ENCODE measurements at places on chromosomes 13 and 19. TPM values are rescaled to one million over a fixed set of nuclear protein-coding genes. Genes with fewer than 3 reads are reported as not detected.

- DNase-seq = no peak
These were observed 1.2 kb downstream of the CNN2 start for GRCh38 chr19:1027650-1028061.

GRCh38 chr19:12695096-12695495 is 1.3 kb downstream of the FBXW9 start:
- no peak for DNase-seq

DNA sequence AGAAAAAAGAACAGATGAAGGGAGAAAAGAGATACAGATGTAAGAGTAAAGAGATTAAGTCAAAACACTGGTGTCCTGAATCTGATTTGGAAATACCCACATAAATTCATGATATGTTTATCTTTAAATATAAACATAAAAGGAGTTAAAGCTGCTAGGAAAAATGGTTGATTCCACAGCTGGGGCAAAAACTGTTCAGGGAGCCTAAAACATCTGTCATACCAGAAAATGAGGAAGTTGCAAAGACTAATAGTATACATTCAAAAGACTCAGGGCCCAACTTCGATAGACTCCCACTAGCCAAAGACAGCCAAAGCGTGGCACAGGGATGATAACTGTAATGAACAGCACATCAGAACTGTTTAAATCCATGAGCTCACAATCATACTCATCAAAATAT is 62.0 kb downstream of the ABCC4 start:
- DNase-seq = no peak

DNA sequence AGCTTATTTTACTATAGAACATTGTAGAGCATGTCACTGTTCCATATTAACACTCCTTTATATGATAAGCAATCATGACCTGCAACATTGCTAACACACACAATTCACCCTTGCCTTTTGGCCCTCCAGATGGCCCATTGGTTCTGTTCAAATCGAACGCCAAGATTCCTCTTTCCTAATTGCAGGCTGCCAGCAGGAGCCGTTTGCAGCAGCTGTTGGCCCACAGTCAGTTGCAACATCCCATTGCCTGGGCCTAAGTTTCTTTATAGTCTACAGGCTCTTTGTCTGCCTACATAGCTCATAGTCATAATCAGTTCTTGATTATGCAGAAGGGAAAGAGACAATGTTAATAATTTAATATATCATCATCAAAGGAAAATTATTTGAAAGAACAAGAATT is 37.6 kb downstream of the KCTD12 start:
- DNase-seq = no peak

GRCh38 chr13:113493315-113493951 is 2.9 kb upstream of the DCUN1D2 start:
- DNase-seq = no peak

DNA sequence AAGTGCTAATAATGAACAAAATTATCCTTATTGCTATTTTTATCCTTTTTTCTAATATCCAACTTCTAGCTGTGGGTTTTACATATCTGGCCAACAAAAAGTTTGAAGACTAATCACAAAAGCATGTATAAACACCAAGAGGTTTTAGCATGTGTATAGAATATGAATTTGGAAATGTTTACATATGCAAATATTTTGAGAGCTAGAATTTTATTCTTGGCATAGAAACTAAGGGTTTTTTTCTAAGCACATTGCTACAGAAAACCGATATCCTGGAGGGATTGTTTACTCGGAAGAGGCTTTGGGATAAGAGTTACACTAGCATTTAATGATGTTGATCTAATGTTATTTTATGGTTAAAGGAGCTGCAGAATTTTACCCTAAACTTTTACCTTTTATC is 392.1 kb downstream of the EFNB2 start:
- no peak for DNase-seq

DNA sequence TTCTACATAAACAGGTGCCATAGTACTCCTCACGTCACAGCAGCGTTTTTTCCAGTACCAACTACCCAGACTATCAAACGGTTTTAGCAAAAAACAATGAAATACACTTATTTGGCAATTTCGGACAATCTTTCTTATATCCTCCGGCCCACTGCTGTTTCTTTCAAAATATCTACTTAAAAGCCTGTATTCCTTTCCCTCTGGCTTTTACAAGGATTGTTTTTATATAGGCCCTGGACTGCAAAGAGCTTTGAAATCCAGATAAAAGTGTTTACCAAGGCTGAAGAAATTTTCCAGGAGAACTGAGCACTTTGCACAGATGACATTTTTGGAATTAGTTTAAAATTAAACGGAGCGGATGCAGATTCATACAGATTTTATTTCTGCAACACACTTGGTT is 255.9 kb upstream of the STARD13 start:
- no peak for DNase-seq

ZNF134 gene
- polyA plus RNA-seq = 26.7 TPM

Measured in renal cortex interstitium (tissue), 15 donors.